ENCODE measurements at places on chromosomes 5 and 9.

DNA sequence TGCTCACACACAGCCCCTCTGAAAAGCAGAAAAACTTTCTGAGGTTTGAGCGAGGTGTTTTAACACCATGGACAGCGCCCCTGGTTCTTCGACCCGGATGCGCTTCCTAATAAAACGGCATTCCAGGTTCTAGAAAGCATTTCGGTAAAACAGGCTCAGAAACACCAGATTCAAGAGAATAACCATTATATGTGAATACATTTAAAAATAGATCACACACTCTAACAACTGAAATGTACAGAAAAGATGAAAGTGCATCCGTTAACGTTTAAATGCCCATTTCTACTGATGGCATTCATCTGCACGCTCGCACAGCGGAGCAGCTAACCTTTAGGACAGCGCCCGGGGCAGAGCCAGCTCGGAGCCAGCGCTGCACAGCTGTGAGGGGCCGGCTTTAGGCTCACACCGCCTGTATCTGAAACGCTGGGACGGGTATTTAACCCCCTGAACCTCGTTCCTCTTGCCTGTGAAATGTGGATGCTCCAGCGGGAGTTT is 26.3 kb upstream of the TENT4A start:
- DNase-seq: no peak

DNA sequence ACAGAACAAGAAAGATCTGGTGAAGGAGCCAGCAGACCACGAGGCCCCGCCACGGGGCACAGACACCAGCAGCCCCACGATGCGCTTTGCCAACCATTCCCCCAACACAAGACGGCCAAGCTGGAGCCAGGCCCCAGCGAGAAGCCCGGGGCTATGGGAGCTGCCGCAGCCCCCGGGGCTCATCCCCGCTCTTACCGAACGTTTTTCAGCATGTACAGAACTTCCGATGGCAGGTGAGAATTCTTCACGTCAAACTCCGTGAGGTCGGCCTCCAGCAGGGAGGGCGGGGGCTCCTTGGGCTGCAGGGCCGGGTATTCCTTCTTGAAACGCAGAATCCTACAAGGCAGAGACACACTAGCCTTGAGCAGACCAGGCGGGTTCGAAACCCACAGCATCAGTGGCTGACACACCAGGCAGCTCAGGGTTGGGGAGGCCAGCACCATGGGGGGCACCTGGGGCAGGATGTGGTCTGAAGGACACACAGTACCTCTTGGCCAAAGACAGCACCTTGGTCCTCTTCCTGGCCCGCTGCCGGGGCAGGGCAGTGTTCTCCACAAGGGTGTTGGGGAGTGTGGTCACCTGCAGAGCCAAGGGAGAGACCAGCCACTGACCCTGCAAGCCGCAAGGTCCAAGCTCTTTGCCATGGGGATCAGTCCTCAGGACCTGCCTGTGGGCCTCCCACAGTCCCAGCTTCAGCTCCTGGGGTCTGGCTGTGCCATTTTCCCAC is 6.8 kb downstream of the PNPLA7 start:
- no peak for DNase-seq

GRCh38 chr9:78189461-78189860 is 46.4 kb upstream of the CEP78 start:
- no peak for DNase-seq

GRCh38 chr5:77280036-77280435 is 69.6 kb downstream of the PDE8B start:
- no peak for DNase-seq

DNA sequence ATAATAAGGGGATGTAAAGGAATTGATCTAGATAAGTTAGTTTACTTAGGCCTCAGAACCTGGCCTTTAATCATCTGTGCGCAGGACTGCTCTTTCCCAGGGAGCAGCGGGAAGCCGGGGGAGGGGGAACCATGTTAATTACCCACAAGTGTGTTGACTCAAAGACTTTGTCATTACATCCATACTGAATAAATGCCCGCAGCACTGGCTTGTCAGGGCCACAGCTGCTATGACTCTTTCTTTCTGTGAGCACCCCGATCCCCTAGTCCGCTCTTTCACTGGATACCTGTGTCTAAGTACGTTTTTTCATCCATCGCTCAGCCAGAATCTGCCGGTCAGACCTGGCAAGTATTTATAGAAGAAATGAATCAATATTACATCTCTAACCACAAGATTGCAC is 249.3 kb upstream of the DMRT1 start:
- no peak for DNase-seq

- DNase-seq: no peak
Observed at GRCh38 chr9:96567203-96567700, 52.4 kb downstream of the CDC14B start.

DNA sequence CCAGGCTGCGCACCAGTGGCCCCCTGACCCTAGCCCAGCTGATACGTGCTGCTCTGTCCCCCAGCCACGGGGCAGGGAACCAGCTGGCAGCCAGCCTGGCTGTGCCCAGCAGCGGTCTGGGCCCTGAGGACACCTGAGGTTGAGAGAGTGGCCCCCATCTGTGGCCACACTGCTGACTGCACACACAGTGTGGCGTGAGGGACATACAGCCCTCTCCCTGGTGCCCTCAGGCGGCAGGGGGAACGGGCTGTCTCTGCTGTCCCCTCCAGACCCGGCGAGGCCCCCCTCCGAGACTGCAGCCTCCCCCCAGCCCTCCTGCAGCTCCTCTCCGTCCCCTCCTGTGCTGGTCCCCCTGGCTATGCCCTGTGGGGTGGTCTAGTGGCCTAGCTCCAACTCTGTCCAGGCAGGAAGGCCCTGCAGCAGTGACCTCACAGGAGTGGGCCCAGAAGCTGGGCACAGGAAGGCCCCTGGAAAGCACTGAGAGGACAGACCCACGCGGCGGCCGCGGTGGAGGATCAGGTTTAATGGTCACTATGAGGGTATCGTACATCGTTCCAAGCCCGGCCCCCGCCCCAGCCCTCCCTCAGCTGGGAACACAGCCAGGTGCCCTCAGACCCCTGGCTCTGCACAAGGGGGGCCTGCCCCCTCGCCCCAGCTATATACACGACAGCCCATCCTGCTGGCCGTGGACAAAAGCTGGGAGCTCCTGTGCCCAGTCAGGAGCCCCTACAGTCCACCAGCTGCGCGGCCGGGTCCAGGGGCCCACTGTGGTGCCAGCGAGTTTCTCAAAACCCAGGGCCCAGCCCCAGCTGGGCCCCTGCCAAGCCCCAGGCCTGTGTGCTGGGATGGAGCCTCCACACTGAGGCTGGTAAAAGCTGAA is 6.8 kb upstream of the ENTPD8 start:
- no peak for DNase-seq

- no peak for DNase-seq
Observed at GRCh38 chr5:132826424-132827082, 3.9 kb downstream of the SHROOM1 start.

GRCh38 chr5:125137535-125137934 is 391.1 kb upstream of the ZNF608 start:
- DNase-seq: no peak

GRCh38 chr5:83277154-83277553 is 194.4 kb upstream of the VCAN start:
- DNase-seq: no peak

DNA sequence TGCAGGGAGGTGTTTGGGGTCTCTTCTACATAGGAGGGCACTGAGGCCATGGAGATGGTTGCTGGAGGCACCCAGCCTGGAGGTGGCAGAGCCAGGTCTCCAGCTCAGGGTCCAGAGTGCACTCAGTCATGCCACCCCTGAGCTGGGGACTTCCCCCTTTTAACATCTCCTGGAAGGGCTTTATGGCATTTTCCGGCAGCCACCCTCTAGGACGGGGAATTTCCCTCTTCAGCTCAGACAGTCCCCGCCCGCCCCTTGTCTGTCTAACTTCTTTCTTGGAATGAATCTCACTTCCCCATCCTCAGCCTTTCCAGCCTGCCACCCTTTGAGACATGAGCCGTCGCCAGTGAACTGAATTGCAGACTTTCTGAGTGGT is 49.9 kb downstream of the COL15A1 start:
- DNase-seq: no peak

- no peak for DNase-seq
Observed at GRCh38 chr9:130304116-130304515, 38.6 kb downstream of the HMCN2 start.

DNA sequence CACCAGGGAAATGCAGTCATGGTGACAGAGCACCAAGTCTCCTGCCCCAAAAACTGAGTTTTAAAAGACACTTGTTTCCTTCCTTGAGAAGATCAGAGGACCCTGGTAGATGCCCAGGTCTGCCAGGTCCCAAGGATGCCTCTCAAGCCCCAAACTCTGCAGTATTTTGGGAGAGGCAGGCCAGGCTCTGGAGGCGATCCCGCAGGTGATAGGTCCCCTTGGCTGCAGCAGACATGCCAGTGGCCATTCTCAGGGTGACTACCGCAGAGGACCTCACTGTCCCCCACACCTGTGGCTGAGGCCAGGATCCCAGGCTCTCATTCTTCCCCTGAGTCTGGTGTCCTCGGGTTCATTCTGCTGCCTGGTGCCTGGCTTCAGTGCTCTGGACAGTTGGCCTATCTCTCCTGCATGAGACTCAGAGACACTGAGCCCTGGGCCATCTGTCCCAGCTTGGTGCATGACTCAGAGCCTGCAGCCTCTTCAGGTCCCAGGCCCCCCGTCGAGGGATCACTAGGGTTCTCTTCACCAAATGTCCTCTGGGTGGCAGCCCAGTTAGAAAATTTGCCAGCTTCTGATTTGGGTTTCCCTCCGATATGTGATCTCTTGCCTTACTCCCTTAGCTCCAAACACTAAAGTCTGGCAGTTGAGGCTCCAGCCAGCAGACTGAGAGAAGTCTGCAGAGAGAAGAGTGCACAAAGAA is 59.7 kb upstream of the GARNL3 start:
- DNase-seq: no peak

GRCh38 chr5:31921852-31922305 is 252.2 kb downstream of the GOLPH3 start:
- DNase-seq: no peak

DNA sequence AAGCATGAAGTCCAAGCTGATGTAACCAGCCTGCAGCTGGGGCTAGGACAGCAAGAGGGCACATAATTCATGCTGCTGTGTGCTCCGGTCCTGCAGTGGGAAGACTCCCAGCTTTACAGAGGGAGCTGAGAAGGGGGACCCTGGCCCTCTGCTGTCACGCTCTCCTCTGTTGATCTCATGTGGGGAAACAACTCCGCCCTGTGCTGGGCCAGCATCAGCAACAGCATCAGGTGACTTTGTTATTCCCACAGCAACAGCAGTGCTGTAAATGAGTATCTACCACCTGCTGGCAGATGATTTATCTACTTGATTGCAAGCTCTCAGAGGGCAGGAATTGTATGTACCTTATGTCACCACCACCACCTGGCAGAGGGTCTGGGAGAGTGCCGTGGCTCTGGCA is 176.2 kb downstream of the COL23A1 start:
- DNase-seq: no peak

GRCh38 chr5:151243564-151243963 is 9.4 kb upstream of the GM2A start:
- DNase-seq: no peak

GRCh38 chr5:178467205-178467567 is 123.0 kb downstream of the COL23A1 start:
- DNase-seq: no peak

GRCh38 chr9:13576101-13576500 is 296.6 kb upstream of the MPDZ start:
- DNase-seq: no peak

DNA sequence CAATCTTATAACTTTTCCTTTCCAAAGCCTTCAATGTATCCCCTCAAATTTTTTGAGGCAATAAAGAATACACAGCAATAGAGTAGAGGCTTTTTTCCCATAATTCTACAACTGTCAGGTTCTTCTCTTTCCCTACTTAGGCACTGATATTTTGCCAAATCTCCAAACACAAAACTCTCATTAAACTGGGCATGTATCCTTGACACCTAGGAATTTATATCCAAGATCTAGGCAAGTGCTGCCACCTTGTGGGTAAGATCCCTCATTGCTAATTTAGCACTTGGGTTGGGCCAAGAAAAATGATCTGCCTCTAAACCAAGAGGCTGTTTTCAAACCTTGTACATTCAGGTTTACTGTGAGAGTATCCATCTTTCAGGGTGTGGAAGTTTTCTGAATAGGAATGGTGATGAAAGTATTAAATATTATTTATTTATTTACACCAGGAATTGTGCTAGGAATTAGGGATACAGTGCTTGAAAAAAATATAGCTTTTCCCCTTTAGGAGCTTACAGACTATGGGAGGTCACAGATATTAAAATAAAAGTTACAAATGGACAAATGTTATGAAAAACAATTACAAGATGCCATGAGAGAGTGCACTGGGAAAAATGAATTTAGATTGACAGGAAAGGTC is 17.6 kb downstream of the TSTD2 start:
- DNase-seq: peak; percentile 64

- no peak for DNase-seq
Observed at GRCh38 chr5:41067714-41068568, 3.2 kb downstream of the MROH2B start.

DNA sequence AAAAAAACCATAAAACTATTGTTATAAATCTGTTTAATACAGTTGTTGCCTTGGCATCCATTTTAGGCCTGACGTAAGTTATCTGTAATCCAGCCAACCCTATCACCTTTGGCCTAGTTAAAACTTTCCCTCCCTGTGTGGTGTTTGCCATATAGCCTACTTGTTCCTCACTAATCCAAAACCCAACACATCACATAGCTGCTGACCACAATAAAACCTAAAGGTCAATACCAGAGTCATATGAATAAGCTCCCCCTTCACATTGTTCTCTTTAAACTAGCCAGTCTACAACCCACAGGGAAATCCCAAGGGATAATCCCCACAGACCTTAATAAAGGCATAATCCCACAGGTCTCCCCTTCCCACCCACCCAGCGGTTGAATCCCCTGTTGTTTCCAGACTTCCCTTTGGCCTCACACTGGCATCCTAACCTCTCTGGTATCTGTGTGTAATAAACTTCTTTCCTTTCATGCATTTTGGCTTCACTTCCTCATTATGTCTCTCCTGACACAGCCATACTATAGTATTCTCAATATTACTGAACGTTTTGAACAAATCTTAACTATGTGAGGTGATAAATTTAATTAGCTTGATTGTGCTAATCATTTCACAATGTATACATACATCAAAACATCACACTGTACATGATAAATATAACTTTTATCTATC is 50.8 kb downstream of the DTWD2 start:
- DNase-seq: no peak

DNA sequence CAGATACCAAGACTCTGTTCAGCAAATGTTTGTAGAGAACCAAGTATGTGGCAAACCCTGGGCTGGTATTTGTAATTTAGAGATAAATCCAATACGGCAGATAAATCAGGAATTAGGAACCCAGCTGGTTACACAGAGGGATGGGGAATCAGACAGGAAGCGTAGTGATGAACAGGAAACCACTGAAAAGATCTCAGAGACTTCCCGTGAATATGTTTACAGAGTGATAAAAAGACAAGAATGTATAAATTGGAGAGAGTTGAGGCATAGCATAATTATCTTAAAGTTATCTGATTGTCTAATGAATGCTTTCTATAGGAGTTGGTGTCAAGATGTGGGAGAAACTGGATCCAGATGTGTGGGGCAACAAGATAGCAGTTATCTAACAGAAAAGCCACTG is 246.6 kb upstream of the SMARCA2 start:
- DNase-seq: no peak

GRCh38 chr9:101970609-101971008 is 232.2 kb upstream of the GRIN3A start:
- DNase-seq: no peak
